Articular chondrocyte of knee joint (primary cell): ENCODE measurements at places on chromosomes 7 and 10. TPM values are rescaled to one million over a fixed set of nuclear protein-coding genes. Genes with fewer than 3 reads are reported as not detected.

The NAT16 gene
- total RNA-seq: 0.11 TPM in 1 of 2 replicates, not detected in the other

The SPDYE9 gene
- total RNA-seq: under 0.01 TPM in 1 of 2 replicates, not detected in the other

The R3HCC1L gene
- 14.8 and 14.9 TPM in 2 replicates for total RNA-seq

The RBP4 gene
- total RNA-seq: 11.1 and 15.4 TPM in 2 replicates

The NPY gene
- not detected in 2 replicates for total RNA-seq

The NME8 gene
- total RNA-seq: not detected in 2 replicates

The TET1 gene
- total RNA-seq: 7.7 and 8.9 TPM in 2 replicates

The ZNF853 gene
- total RNA-seq: 0.86 and 4.8 TPM in 2 replicates

The RADIL gene
- 1.0 and 1.6 TPM in 2 replicates for total RNA-seq

The NSUN5 gene
- total RNA-seq: 15.0 and 16.2 TPM in 2 replicates

The AOAH gene
- 0.43 TPM in 1 of 2 replicates, not detected in the other for total RNA-seq

The ZNHIT1 gene
- 66.9 and 72.4 TPM in 2 replicates for total RNA-seq

The MCM10 gene
- total RNA-seq: 3.1 and 4.1 TPM in 2 replicates

The C10orf53 gene
- total RNA-seq: not detected in 2 replicates

The HMX2 gene
- total RNA-seq: not detected in 2 replicates

The CALML5 gene
- total RNA-seq: not detected in 2 replicates
